ENCODE measurements at places on chromosomes 13 and 19. TPM values are rescaled to one million over a fixed set of nuclear protein-coding genes. Genes with fewer than 3 reads are reported as not detected.

The FAM98C gene
- polyA plus RNA-seq = 16.0 TPM

The NBEA gene
- polyA plus RNA-seq = 1.7 TPM

The FPR3 gene
- not detected for polyA plus RNA-seq

The GSX1 gene
- not detected for polyA plus RNA-seq

The ACP7 gene
- not detected for polyA plus RNA-seq

The PROZ gene
- not detected for polyA plus RNA-seq

The U2AF2 gene
- polyA plus RNA-seq = 13.7 TPM

The GAPDHS gene
- not detected for polyA plus RNA-seq

The CEBPA gene
- 0.52 TPM for polyA plus RNA-seq

The ZNF577 gene
- 4.3 TPM for polyA plus RNA-seq

The TEX26 gene
- not detected for polyA plus RNA-seq

The SYNGR4 gene
- polyA plus RNA-seq = not detected

The N4BP2L1 gene
- polyA plus RNA-seq = 152 TPM

The ZNF284 gene
- polyA plus RNA-seq = 1.0 TPM

The ZNF714 gene
- 6.1 TPM for polyA plus RNA-seq

The PSG1 gene
- not detected for polyA plus RNA-seq

The ITGBL1 gene
- not detected for polyA plus RNA-seq

The PNMA8A gene
- polyA plus RNA-seq = not detected

The PCDH9 gene
- 70.2 TPM for polyA plus RNA-seq

The CFAP97D2 gene
- not detected for polyA plus RNA-seq

The GPC6 gene
- not detected for polyA plus RNA-seq

The ZSCAN4 gene
- not detected for polyA plus RNA-seq

The PGLYRP2 gene
- polyA plus RNA-seq = not detected

The IRGC gene
- not detected for polyA plus RNA-seq

The TUBA3C gene
- polyA plus RNA-seq = not detected

The NLRP5 gene
- polyA plus RNA-seq = not detected

The ANKRD24 gene
- polyA plus RNA-seq = not detected

The TBXA2R gene
- polyA plus RNA-seq = 22.6 TPM

The FCHO1 gene
- 24.1 TPM for polyA plus RNA-seq

All from naive B cell (primary cell).